ENCODE measurements at places on chromosomes 7 and 10. TPM values are rescaled to one million over a fixed set of nuclear protein-coding genes. Genes with fewer than 3 reads are reported as not detected.

Gene BBS9
- total RNA-seq: 18.7 TPM

DNA sequence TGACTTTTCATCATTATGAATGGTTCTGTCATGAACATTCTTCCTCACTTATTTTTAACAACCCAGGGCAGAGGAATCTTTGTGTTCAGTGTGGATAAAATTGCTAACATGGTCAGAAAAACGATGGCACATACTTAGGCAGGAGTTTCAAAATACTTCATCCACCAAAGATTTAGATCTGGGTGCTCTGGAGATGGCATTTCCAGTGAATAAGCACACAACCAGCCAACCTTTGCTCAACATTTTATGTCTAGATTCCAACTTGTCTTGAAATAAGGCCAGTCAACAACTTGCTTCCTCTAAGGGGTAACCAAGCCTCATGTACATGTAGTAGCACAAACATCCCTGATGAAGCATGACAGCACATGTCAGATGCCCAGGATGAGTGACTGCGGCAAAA is 33.4 kb upstream of the ADRB1 start:
- DNase-seq: no peak
- no peaks in the 10 kb centered on the region for H3K36me3 ChIP-seq
- H3K4me1 ChIP-seq: no peaks in the 10 kb centered on the region
- H3K4me3 ChIP-seq: no peak overlapping the region

- no peaks in the 10 kb centered on the region for H3K4me1 ChIP-seq
- no peaks in the 10 kb centered on the region for H3K27me3 ChIP-seq
- no peak overlapping the region for H3K27ac ChIP-seq
Observed at GRCh38 chr7:99008921-99009530, 130.7 kb downstream of the TRRAP start.

GRCh38 chr10:104582602-104582951 is 58.5 kb upstream of the SORCS3 start:
- H3K4me1 ChIP-seq: peaks cover 11% of the 10 kb centered on the region
- DNase-seq: no peak
- H3K4me3 ChIP-seq: no peak overlapping the region
- no peaks in the 10 kb centered on the region for H3K36me3 ChIP-seq
- peaks cover 5% of the 10 kb centered on the region for H3K27me3 ChIP-seq

DNA sequence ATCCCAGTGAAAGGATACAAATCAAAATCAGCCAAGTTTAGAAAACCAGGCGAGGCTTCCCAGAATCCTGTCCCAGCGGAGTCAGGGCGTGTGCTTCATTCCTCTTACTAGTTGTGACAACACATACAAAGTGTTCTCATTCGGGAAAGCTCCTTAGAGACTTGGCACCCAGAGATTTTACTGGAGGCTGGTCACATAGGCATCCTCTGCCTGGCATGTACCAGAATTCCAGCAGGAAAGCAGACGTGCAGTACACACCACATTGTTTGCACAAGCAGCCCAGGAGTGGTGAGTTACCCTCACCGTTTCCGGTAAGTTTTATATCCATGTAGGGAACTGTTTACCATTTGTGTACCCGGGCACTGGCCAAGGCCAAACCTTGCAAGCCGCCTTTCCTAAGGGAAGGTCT is 34.9 kb downstream of the MMRN2 start:
- no peaks in the 10 kb centered on the region for H3K4me1 ChIP-seq
- peaks cover 18% of the 10 kb centered on the region for H3K36me3 ChIP-seq
- H3K27ac ChIP-seq: no peak overlapping the region
- no peaks in the 10 kb centered on the region for H3K27me3 ChIP-seq
- no peak for DNase-seq
- no peak overlapping the region for H3K4me3 ChIP-seq

GRCh38 chr7:157841773-157842370 is 505.1 kb downstream of the DNAJB6 start:
- no peaks in the 10 kb centered on the region for H3K4me1 ChIP-seq
- no peak overlapping the region for H3K4me3 ChIP-seq
- H3K36me3 ChIP-seq: no peaks in the 10 kb centered on the region
- no peaks in the 10 kb centered on the region for H3K27me3 ChIP-seq

GRCh38 chr7:158956805-158957509 is 100.6 kb downstream of the DYNC2I1 start:
- H3K36me3 ChIP-seq: no peaks in the 10 kb centered on the region
- H3K27ac ChIP-seq: no peak overlapping the region
- no peaks in the 10 kb centered on the region for H3K27me3 ChIP-seq
- peaks cover 17% of the 10 kb centered on the region for H3K4me1 ChIP-seq
- no peak overlapping the region for H3K4me3 ChIP-seq
- DNase-seq: no peak

DNA sequence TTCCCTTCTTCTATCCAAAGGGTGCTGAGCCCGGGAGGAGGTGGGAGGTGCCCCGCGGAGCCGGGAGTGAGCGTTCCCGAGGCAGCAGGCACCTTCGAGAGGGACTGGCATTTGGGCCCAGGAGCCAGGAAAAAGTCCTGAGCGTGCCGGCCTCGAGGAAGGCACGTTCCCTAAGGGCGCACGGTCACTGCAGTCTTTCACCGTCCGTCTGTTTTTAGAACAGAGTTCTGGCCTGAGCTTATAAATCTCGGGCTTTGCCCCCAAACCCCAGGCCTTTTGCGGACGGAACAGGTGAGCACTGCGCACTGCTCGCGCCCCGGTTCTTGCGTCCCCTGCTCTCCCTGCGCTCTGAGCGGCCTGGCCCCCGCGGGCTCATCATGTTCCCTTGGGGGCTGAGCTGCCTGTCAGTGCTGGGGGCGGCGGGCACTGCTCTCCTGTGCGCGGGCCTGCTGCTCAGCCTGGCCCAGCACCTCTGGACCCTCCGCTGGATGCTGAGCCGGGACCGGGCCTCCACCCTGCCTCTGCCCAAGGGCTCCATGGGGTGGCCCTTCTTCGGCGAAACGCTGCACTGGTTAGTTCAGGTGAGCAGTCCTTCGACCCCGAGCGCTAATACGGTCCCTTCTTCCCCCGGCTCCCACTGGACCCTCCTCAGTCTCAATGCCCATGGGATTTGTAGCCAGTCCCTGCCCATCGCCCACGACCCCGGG is 442 bp downstream of the CYP26C1 start:
- no peak for DNase-seq
- H3K4me1 ChIP-seq: peaks cover 16% of the 10 kb centered on the region
- H3K36me3 ChIP-seq: peaks cover 14% of the 10 kb centered on the region
- peaks cover 11% of the 10 kb centered on the region for H3K27me3 ChIP-seq

Gene ETV1
- 0.07 TPM for total RNA-seq

Gene DGKB
- total RNA-seq: not detected

Gene EPHA1
- 5.0 TPM for total RNA-seq

Gene AUTS2
- total RNA-seq: 32.4 TPM

Gene PRTFDC1
- 1.6 TPM for total RNA-seq

DNA sequence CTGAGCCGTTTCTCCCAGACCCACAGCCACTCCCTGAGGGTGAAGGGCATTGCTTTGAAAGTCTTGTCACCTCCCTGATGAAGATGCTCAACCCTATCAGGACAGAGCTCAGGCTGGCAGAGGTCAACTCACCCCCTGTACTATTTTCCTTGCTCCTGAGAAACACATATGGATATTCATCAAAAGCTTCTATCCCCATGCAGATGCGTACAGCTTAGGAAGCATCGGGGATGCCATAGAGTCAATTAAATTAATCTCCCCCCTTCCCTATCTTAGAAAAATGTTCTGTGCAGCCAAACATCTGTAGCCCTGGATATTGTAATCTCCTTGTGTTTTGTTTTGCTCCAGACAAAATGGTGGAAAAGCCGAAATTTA is 67.2 kb downstream of the EMX2 start:
- no peaks in the 10 kb centered on the region for H3K36me3 ChIP-seq
- no peaks in the 10 kb centered on the region for H3K4me1 ChIP-seq
- DNase-seq: no peak
- H3K4me3 ChIP-seq: no peak overlapping the region
- H3K27ac ChIP-seq: no peak overlapping the region
- H3K27me3 ChIP-seq: no peaks in the 10 kb centered on the region

Gene LIPN
- 0.44 TPM for total RNA-seq

DNA sequence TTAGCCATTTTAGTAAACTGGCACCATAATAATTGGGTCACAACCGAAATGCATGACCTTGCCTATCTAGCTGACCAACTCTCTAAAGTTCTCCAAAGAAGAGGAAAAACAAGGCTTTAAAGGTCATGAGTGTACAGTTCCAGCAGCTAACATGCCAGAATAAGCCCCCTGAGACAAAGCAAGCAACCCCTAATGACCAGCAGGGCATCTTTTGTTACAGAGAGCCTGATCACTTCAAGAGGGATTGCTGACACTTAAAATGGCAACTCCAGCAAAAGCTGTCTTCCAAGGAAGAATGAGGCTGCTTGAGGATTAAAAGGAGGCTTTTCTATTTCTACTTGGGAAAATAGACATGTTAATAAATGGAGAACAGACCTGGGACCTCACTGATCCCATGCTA is 213.6 kb downstream of the CDC14C start:
- H3K36me3 ChIP-seq: no peaks in the 10 kb centered on the region
- H3K27ac ChIP-seq: no peak overlapping the region
- H3K27me3 ChIP-seq: no peaks in the 10 kb centered on the region

Gene ACSM6
- total RNA-seq: not detected

- no peak overlapping the region for H3K4me3 ChIP-seq
- no peak for DNase-seq
- no peak overlapping the region for H3K27ac ChIP-seq
- H3K36me3 ChIP-seq: no peaks in the 10 kb centered on the region
Observed at GRCh38 chr7:40874756-40875155, 740.0 kb downstream of the SUGCT start.

Gene SPDYE6
- not detected for total RNA-seq

DNA sequence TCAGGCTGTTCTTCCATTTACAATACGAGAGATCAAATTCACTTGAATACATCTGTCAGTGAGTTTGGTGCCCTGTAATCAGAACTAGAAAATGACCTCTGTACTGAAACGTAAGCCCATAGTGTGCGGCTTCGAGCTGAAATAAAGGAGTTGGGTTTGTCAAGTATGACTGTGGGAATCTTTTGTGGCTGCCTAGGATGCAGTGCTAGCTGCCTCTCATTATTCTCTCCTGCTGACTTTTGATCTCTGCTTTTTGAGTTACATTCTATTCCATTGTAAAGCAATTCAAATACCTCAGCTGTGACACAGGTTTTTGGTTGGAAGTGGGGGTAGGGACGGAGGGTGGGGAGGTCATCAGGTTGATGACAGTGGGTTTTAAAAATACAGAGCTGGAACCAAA is 40.4 kb downstream of the ICA1 start:
- H3K4me3 ChIP-seq: no peak overlapping the region
- no peaks in the 10 kb centered on the region for H3K4me1 ChIP-seq
- no peak overlapping the region for H3K27ac ChIP-seq
- H3K27me3 ChIP-seq: peaks cover 23% of the 10 kb centered on the region

Gene ADRA2A
- 0.22 TPM for total RNA-seq

Measured in CD4-positive, CD25-positive, alpha-beta regulatory T cell (primary cell).